ENCODE measurements at places on chromosomes 2 and 18. TPM values are rescaled to one million over a fixed set of nuclear protein-coding genes. Genes with fewer than 3 reads are reported as not detected.
A peak's percentile ranks its signal among the peaks of the same experiment; 100 is the strongest.

- no peaks in the 10 kb centered on the region for H3K4me1 ChIP-seq
- H3K4me3 ChIP-seq: no peak overlapping the region
- no peaks in the 10 kb centered on the region for H3K27me3 ChIP-seq
- H3K27ac ChIP-seq: no peak overlapping the region
Measured at GRCh38 chr18:11494107-11494506, 115.3 kb upstream of the SLC35G4 start.

DNA sequence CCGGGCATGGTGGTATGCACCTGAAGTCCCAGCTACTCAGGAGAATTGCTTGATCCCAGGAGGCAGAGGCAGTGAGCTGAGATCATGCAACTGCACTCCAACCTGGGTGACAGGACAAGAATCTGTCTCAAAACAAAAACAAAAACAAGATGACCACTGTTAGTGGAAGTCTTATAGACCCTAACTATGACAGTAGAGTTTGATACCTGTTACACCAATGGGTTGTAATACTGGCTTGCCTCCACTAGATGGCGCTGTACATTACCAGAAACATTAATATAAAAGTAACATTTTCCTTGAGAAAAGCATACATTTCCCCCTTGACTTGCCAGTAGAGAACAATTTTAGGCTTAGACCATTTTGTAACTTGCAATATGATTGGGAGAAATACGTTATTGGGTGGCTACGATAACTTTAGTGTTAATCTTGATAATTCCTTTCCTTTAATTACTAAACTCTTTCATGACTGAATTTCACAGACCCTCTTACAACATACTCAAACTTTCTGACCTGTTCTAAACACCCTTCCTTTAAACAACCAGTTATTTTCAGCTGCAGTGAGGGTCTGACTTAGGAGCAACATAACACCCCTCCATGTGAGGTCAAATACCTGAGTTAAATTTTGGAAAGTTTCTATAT, 19.5 kb downstream of the SLC25A52 start:
- no peak overlapping the region for H3K4me3 ChIP-seq
- no peaks in the 10 kb centered on the region for H3K36me3 ChIP-seq
- DNase-seq: no peak
- H3K4me1 ChIP-seq: no peaks in the 10 kb centered on the region
- no peaks in the 10 kb centered on the region for H3K27me3 ChIP-seq

DNA sequence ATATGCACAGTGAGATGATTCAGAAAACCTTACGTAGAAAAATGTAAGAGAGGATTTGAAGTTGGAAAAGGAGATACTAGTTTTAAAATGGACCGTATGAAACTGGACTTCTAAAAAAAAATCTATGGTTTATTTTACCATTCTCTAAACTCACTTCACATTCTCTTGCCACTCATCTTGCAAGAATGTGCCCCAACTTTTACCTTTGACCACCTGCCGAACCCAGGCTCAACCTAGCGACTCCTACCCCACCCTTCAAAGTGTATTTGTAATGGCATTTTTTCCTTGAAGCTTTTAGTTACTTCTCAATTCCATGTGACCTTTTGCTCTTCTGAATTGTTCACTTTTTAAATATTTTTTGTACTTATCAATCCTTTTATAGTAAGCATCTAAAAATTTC, 160.8 kb downstream of the PHLPP1 start:
- H3K4me1 ChIP-seq: peaks cover 16% of the 10 kb centered on the region
- H3K27ac ChIP-seq: no peak overlapping the region
- H3K4me3 ChIP-seq: no peak overlapping the region
- no peak for DNase-seq
- H3K36me3 ChIP-seq: no peaks in the 10 kb centered on the region

- H3K36me3 ChIP-seq: no peaks in the 10 kb centered on the region
- no peak overlapping the region for H3K27ac ChIP-seq
- no peak for DNase-seq
- H3K4me3 ChIP-seq: no peak overlapping the region
- no peaks in the 10 kb centered on the region for H3K27me3 ChIP-seq
Measured at GRCh38 chr2:128503399-128504245, 185.0 kb upstream of the HS6ST1 start.

DNA sequence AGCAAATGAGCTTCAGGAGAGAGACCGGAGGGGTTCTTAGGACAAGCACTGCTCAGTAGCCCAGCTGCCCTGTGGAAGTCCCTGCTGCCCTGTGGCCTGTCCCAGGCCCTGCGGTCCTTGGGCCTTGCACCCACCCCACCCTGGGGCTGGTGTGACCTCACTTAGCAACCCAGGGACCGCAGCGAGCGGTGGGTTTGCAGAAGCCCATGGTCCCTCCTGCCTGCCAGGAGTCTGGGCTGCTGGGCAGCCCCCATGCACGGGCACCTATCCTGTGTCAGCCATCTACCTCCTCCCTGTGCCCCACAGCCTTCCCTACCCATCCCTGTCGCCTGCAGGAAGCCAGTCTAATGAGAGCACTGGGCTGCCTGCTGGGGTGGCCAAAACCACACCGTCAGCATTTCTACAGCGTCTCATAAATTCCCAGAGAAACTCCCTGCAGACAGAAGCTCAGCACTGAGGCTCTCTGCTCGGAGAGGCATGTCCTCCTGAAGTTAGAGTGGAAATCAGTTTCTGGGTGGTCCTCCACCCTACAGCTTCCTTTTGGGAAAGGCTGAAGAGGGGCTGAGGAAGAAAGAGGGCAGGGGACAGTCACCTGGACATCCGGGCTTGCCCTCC, 231.1 kb upstream of the HS6ST1 start:
- DNase-seq: peak; percentile 29
- H3K36me3 ChIP-seq: no peaks in the 10 kb centered on the region
- no peaks in the 10 kb centered on the region for H3K4me1 ChIP-seq
- H3K27ac ChIP-seq: no peak overlapping the region
- no peaks in the 10 kb centered on the region for H3K27me3 ChIP-seq

DNA sequence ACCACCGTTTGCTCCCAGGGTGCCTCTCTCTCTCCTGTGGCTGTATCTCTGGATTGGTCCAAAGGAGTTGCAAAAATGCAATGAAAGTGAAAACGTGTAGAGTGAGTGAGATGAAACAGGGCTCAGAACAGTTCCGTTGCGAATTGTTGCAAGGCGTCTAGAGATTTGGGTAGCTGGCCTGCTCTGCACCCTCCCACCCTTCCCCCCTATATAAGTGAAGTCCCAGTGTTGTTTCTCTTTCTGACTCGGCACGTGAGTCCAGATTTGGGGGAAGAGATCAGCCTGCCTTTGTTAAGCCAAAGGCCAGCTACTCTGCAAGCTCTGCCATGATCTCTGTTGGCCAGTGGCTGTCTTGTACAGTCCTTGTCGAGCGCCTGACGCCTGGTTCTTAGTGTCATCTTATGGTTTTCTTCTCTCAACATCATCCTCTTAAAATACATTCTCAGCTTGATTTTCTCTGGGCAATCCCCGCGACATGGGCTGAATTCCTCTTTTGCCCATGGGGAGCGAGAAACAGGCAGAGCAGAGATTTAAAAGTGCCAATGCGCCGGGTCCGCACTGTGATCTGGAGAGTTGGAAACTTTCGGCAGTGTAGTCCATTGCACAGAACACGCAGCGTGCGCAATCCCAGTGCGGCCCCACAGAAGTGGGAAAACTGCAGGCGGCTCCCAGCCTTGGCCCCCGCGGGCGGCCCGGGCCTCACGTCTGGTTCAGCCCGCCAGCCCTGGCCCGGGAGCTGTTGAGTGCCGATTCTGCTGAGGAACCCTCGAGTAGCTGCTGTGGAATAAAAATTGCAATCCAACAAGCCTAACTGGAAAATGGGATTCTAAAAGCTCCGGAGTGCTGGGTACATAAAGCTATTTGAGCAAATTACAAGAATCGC, 9.3 kb downstream of the MEIS1 start:
- H3K27me3 ChIP-seq: no peaks in the 10 kb centered on the region
- peak overlapping the region; percentile 93 for H3K27ac ChIP-seq
- peak overlapping the region; percentile 84 for H3K4me3 ChIP-seq
- peaks cover 41% of the 10 kb centered on the region for H3K4me1 ChIP-seq
- peaks cover 47% of the 10 kb centered on the region for H3K36me3 ChIP-seq
- peak; percentile 68 for DNase-seq

- H3K4me1 ChIP-seq: peaks cover 3% of the 10 kb centered on the region
- no peaks in the 10 kb centered on the region for H3K27me3 ChIP-seq
- H3K36me3 ChIP-seq: no peaks in the 10 kb centered on the region
- H3K4me3 ChIP-seq: no peak overlapping the region
Measured at GRCh38 chr2:124318913-124319312, 293.8 kb downstream of the CNTNAP5 start.

- H3K4me3 ChIP-seq: no peak overlapping the region
- H3K36me3 ChIP-seq: peaks cover 67% of the 10 kb centered on the region
- H3K27ac ChIP-seq: no peak overlapping the region
Measured at GRCh38 chr2:216426938-216427337, 14.7 kb downstream of the SMARCAL1 start.

GRCh38 chr2:218262631-218263586, 2.1 kb downstream of the GPBAR1 start:
- no peak overlapping the region for H3K4me3 ChIP-seq
- H3K4me1 ChIP-seq: peaks cover 63% of the 10 kb centered on the region
- no peaks in the 10 kb centered on the region for H3K27me3 ChIP-seq
- H3K27ac ChIP-seq: peak overlapping the region; percentile 49
- peaks cover 29% of the 10 kb centered on the region for H3K36me3 ChIP-seq

DNA sequence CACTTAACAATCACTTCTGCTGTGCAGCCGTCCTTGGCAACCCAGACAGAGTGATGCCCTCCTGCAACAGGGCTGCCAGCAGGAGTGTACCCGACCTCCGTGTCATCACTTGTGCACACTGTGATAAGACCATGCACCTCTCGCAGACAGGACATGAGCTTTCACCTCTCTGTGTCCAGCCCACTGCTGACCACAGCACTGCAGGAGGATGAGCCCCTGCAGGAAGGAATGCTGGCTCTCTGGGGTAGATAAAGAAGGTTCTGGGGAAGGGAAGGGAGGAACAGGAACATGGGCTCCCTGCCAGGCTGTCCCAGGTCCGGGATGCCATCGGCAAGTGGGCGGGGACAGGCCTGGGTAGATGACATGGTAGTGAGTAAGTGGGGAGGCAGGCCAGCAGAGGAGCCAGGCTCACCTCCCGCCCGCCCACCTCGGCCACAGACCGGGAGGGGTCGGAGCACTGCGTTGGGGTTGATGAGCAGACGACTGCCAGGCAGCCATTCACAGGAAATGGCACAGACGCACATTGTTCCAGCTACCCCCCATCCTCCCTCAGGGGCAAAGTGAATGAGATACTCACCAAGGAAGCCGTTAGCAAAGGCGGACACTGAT, 18.6 kb upstream of the COL6A3 start:
- no peak for DNase-seq
- no peaks in the 10 kb centered on the region for H3K27me3 ChIP-seq
- no peak overlapping the region for H3K27ac ChIP-seq
- no peaks in the 10 kb centered on the region for H3K36me3 ChIP-seq

- peaks cover 12% of the 10 kb centered on the region for H3K4me1 ChIP-seq
- H3K36me3 ChIP-seq: no peaks in the 10 kb centered on the region
- H3K27me3 ChIP-seq: no peaks in the 10 kb centered on the region
- no peak overlapping the region for H3K4me3 ChIP-seq
- DNase-seq: no peak
Measured at GRCh38 chr2:241739651-241740050, 5.2 kb downstream of the D2HGDH start.

GRCh38 chr18:13612196-13612997, 114.0 kb downstream of the FAM210A start:
- H3K4me1 ChIP-seq: no peaks in the 10 kb centered on the region
- no peaks in the 10 kb centered on the region for H3K27me3 ChIP-seq
- peak overlapping the region; percentile 72 for H3K27ac ChIP-seq

- H3K27ac ChIP-seq: no peak overlapping the region
- H3K27me3 ChIP-seq: no peaks in the 10 kb centered on the region
- peaks cover 6% of the 10 kb centered on the region for H3K4me1 ChIP-seq
- H3K4me3 ChIP-seq: no peak overlapping the region
Measured at GRCh38 chr18:55384551-55385275, 203.3 kb downstream of the TCF4 start.

Gene ESPNL
- 0.36 TPM for total RNA-seq

Gene TTR
- total RNA-seq: not detected

Gene MEX3C
- total RNA-seq: 20.2 TPM

Gene ZBTB7C
- 0.49 TPM for total RNA-seq

Gene LYG1
- 0.71 TPM for total RNA-seq

Gene UPP2
- not detected for total RNA-seq

Gene CD8A
- total RNA-seq: 1.5 TPM

Gene SMC6
- 10.7 TPM for total RNA-seq

Data from sigmoid colon (tissue), 7 donors.